Muscle of leg (tissue), 16 donors: ENCODE measurements at places on chromosomes 3 and 15. TPM values are rescaled to one million over a fixed set of nuclear protein-coding genes. Genes with fewer than 3 reads are reported as not detected.
A peak's percentile ranks its signal among the peaks of the same experiment; 100 is the strongest.

Gene LYZL4
- polyA plus RNA-seq, result not detected

Gene NTRK3
- 3.2 TPM for polyA plus RNA-seq

Gene STRA6
- polyA plus RNA-seq, result 0.57 TPM

Gene FETUB
- not detected for polyA plus RNA-seq

Gene TGM4
- polyA plus RNA-seq, result 0.07 TPM

GRCh38 chr3:14204515-14205284 lies 26.1 kb downstream of the LSM3 start:
- DNase-seq, result no peak

GRCh38 chr3:106255870-106256248 lies 387.0 kb upstream of the CBLB start:
- DNase-seq, result no peak

- DNase-seq, result no peak
Observed at GRCh38 chr3:111714305-111714704, 119.2 kb upstream of the ZBED2 start.

- peak; percentile 23 for DNase-seq
Observed at GRCh38 chr3:55826731-55827496, 339.8 kb upstream of the WNT5A start.

- DNase-seq, result no peak
Observed at GRCh38 chr15:27804569-27805260, 294.4 kb downstream of the OCA2 start.

DNA sequence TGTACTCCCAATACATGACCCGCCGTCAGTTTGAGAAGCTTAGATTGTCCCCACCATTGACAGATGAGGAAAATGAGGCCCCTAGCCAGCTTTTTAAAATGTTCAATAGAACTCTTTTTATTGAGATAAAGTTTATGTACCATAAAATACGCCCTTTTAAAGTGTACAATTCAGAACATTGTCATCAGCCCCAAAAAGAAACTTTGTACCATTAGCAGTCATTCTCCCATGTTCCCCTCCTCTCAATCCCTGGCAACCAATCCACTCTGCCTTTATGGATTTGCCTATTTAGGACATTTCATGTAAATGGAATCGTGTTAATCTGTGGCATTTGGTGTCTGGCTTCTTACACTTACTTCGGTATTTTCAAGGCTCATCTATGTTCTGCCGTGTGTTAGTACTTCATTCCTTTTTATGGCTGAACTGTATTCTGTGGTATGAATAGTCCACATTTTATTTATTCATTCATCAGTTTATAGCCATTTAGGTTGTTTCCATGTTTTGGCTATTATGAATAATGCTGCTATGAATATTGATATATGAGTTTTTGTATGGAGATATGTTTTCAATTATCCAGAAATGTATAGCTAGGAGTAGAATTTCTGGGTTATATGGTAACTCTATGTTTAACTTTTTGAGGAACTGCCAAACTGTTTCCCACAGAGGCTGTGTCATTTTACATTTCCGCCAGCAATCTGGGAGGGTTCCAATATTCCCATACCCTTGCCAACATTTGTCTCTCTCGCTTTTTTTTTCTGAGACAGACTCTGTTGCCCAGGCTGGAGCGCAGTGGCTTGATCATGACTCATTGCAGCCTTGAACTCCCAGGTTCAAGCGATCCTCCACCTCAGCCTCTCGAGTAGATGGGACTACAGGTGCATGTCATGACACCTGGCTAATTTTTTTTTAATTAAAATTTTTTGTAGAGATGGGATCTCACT lies 15.3 kb upstream of the PTPN23 start:
- DNase-seq, result peak; percentile 66

GRCh38 chr3:50242381-50242770 lies 6.4 kb downstream of the GNAI2 start:
- DNase-seq, result no peak

- DNase-seq, result no peak
Observed at GRCh38 chr3:67998281-67998680, 343.9 kb upstream of the SUCLG2 start.

GRCh38 chr3:117170094-117170493 lies 460.5 kb downstream of the TUSC7 start:
- no peak for DNase-seq

- DNase-seq, result peak; percentile 94
Observed at GRCh38 chr3:8593021-8593827, 51.4 kb downstream of the SSUH2 start.

- no peak for DNase-seq
Observed at GRCh38 chr3:4571690-4572334, 78.7 kb downstream of the ITPR1 start.

- DNase-seq, result peak; percentile 9
Observed at GRCh38 chr15:35181538-35181937, 96.4 kb upstream of the NANOGP8 start.

- no peak for DNase-seq
Observed at GRCh38 chr3:168813225-168813802, 717.6 kb upstream of the GOLIM4 start.
